ENCODE measurements at places on chromosomes 13 and 19.

GRCh38 chr13:58994777-58995176 lies 1169.0 kb downstream of the DIAPH3 start:
- no peak for DNase-seq

DNA sequence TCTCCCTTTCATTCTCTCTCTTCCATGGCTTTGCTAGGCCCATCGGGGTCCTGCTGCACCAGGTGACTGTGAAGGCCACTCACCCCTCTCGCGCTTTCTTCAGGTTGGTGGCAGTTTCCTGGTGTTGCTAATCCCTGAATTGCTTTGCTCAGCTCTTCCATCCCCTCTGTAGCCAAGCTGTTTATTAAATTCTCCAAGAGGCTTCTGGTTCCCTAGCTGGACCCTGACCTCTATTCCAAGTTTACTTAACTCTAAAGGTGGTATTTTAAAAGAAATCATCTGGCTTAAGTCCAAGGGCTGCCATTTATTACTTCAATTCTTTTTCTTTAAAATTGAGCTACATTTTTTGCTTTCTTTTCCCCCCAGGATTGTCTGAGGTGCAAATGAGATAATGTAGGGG lies 32.7 kb upstream of the MICU2 start:
- no peak for DNase-seq

DNA sequence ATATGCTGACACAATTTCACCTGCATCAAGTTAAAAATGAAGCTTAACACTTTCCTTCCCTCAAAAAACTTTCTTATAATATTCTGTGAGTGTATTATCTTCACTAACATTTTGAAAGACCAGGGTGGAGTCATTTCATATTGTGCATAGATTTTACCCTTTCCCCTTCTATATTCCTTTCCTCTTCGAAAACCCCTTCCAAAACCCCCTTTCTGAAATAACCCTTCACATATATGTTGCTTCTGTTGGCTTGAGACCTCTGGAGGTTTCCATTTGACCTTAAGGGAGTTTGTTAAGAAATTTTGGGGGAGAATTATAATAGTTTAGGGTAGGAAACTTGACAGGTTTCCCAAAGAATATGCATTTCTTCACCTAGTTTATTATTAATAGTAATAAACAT lies 489.6 kb upstream of the MIR17HG start:
- DNase-seq = no peak

- DNase-seq = no peak
These were observed 166.0 kb upstream of the KLF12 start for GRCh38 chr13:74300162-74300561.
